Activated CD4-positive, alpha-beta T cell treated with anti-CD3 and anti-CD28 coated beads for 48 hours (primary cell): ENCODE measurements at places on chromosomes 3 and 15.

- DNase-seq: no peak
Measured at GRCh38 chr3:15794303-15794771, 3.4 kb downstream of the ANKRD28 start.

DNA sequence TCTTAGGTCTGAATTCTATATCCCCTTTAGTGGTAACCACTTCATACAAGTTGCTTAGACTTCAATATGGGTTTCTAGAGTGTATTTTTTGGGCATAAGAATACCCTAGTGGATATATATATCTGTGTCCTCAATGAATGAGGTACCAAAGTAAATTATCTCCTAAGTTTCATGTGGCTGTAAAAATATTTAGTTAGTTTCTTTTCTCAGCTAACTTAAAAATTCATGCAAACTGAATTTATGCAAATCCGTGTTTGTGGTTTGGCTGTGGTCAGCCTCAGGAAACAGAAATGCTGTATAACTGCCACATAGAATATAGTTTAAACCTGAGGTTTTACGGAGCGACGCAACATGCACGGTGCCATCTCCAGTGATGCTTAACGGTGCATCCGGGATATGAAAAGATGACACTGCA is 80.3 kb downstream of the PEX5L start:
- DNase-seq: peak; percentile 4

GRCh38 chr3:127209840-127210653 is 17.1 kb downstream of the PRR23E start:
- DNase-seq: no peak

- DNase-seq: no peak
Measured at GRCh38 chr3:173889596-173889995, 492.1 kb downstream of the NLGN1 start.

- no peak for DNase-seq
Measured at GRCh38 chr3:183477801-183478456, 49.5 kb upstream of the MCF2L2 start.

- DNase-seq: no peak
Measured at GRCh38 chr3:111807826-111808225, 51.2 kb upstream of the PHLDB2 start.

DNA sequence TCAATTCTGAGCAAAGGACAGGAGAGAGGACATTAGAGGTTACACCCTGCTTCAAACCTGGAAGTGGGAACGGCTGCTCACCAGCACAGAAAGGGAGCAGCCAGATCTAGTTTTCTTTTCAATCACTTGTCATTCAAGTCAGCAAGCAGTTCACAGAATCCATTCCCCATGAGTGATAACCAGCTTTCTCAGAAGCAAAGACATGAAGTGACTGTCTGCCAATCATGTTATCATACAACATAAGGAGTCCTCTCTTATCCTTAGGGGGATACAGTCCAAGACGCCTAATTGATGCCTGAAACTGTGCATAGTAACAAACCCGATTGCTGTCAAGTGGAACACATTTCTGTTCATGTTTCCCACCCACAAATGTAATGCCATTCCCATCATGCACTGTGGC is 54.7 kb downstream of the FAM98B start:
- no peak for DNase-seq

- no peak for DNase-seq
Measured at GRCh38 chr15:88877415-88877814, 17.9 kb downstream of the HAPLN3 start.

DNA sequence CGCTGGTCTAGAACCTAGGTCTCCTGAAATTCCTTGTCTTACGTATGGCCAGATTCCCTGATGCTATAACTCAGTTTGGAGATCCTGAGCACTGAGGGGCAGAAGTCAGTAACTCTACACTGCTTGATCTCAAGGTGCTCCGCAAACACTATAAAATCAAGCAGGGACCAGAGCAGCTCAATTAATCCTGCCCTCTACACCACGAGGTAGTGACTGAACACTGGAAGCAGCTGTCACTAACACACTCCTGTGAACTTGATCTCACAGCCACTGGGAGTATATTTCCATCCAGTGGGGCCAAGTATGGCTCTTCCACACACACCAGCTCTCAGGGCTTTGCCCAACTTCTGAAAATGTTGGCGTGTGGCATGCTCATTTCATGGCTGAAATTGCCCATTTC is 51.0 kb downstream of the EDEM1 start:
- no peak for DNase-seq

- DNase-seq: no peak
Measured at GRCh38 chr15:78950902-78951840, 6.3 kb upstream of the CTSH start.

GRCh38 chr15:74833376-74834107 is 7.1 kb downstream of the CPLX3 start:
- DNase-seq: no peak

- DNase-seq: no peak
Measured at GRCh38 chr15:56292546-56293316, 49.1 kb upstream of the RFX7 start.

GRCh38 chr3:15217011-15217671 is 11.1 kb downstream of the CAPN7 start:
- no peak for DNase-seq

- DNase-seq: no peak
Measured at GRCh38 chr15:100022806-100023205, 289.6 kb upstream of the LYSMD4 start.

GRCh38 chr3:43370293-43370980 is 84.1 kb downstream of the SNRK start:
- DNase-seq: no peak

DNA sequence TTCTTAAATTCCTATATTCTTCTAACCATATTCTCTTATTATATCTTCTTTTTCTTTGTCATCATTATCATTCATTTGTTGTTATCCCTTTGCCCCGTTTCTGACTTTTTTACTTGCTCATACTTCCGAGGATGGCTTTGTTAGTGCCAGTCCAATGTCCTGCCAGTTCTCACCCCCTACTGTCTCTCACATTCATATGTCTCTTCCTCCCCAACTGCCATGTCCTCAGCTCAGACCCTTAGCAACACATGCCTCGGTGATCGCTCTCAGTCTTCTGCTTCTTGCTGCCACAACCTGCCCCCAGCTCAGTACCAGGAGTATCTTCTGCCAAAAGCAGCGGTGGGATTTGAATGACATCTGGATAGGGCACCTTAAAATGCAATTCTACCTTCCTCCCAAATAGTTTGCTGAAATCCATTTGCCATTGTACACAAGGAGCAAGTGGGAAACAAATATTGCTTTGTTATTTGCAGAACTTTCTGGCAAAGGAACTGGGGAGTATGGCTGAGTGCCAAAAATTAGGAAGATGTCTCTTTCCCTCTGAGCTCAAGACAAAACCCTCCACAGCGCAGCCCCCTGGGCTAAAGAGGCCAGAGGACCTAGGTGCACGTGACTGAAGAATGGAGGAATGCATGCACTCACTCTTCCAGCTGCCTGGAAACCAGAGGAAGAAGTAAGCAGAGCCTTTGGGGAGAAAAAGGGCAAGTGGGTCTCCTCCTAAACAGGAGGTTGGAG is 57.7 kb upstream of the CTNNB1 start:
- DNase-seq: no peak

- no peak for DNase-seq
Measured at GRCh38 chr3:109644746-109645145, 307.4 kb upstream of the DPPA4 start.

GRCh38 chr3:17160597-17160996 is 275.8 kb downstream of the PLCL2 start:
- DNase-seq: no peak

GRCh38 chr15:38961931-38962330 is 397.3 kb upstream of the RASGRP1 start:
- DNase-seq: no peak

GRCh38 chr3:120468635-120469295 is 18.0 kb upstream of the FSTL1 start:
- no peak for DNase-seq

DNA sequence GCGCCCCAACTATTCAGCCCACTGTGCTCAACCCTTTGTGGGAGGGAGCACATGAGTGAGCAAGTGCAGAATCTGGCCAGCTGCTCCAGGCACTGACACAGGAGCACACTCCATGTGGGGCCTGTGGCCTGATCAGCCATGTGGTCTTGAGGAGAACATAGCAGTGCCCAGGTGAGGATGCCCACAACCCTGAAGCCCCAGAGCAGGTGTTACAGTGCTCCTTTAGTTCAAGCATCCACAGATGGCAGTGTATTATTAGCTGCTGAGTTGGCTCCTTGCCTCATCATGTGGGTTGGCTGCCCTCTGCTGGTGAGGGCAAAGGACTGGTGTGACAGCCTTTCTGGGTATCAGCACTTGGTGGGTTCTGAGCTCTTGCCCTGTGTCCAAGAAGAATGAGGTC is 1588.2 kb downstream of the SI start:
- DNase-seq: peak; percentile 49

DNA sequence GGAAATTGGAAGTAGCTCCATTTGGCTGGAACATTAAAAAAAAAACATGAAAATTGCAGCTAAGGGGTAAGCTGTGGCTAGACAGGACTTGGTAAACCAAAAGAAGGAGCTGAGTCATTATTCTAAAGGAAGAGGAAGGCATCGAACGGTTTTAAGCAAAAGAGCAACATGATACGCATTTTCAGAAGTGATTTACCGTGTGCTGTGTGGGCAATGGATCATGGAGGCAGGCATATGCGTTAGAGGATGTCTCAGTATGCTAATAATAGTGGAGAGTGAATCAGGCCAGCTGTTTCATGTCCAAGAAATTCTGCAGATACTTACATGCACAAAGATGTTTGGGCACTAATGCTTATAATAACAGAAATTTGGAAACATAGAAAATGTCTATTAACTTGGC is 409.1 kb upstream of the ATP11B start:
- no peak for DNase-seq

DNA sequence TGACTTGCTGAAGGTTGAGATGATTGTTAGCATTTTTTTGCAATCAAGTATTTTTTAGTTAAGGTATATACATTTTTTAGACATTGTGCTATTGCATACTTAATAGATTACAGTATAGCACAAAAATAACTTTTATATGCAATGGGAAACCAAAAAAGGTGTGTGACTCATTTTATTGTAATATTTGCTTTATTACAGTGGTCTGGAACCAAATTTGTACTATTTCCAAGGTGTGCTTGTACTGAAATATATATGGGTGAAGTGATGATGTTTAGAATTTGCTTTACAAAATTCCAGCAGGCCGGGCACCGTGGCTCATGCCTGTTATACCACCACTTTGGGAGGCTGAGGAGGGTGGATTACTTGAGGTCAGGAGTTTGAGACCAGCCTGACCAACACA is 29.1 kb upstream of the TBC1D23 start:
- DNase-seq: no peak

GRCh38 chr3:36926292-36926897 is 18.5 kb downstream of the TRANK1 start:
- DNase-seq: no peak

DNA sequence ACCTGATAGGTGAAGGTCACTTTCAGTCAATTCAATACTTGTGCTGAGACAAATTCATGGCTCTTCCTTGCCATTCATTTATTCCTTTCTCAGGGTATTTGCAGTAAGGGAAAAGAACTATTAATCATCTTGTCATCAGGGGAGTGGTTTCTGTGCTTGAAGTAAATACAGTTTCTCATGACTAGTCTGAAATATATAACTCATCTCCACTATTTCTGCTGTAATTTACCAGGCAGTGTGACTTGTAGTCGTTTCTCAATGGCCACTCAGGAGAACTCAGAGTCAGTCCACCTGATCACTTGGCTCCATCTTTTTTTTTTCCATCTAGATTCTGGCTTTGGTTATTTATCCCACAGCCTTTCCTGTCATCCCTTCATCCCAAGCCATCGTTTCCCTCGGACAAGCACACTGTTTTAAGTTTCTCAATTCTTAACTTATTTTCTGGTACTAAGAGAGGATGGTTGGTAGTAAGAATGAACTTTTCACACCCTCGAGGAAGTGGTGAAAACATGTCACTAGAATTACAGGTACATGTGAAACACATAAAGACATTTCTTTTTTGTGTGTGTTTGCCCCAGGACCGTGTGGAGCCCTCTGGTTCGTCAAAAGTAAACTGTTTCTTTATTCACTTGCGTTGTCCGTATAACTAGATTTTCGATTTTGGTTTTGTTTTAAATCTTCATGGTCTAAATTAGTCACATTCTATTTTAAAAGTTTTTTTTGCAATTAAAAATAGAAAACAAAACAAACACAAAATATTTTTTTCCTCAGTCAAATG is 620.2 kb downstream of the ZBBX start:
- DNase-seq: no peak

GRCh38 chr3:124044956-124045355 is 53.0 kb upstream of the ROPN1 start:
- DNase-seq: no peak

- DNase-seq: peak; percentile 48
Measured at GRCh38 chr3:31562525-31562924, 29.8 kb downstream of the STT3B start.
